ENCODE measurements at places on chromosomes 11 and 22.

DNA sequence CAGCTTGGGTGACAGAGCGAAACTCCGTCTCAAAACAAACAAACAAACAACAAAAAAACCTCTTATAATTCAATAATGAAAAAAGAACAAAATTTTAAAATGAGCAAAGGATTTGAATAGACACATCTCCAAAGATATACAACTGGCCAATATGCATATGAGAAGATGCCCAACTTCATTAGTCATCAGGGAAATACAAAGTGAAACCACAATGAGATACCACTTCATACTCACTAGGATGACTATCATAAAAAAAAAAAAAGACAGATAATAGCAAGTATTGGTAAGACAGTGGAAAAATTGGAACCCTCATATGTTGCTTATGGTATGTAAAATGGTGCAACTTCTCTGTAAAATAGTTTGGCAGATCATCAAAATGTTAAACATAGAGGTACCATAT, 28.7 kb upstream of the BARX2 start:
- no peak for DNase-seq

DNA sequence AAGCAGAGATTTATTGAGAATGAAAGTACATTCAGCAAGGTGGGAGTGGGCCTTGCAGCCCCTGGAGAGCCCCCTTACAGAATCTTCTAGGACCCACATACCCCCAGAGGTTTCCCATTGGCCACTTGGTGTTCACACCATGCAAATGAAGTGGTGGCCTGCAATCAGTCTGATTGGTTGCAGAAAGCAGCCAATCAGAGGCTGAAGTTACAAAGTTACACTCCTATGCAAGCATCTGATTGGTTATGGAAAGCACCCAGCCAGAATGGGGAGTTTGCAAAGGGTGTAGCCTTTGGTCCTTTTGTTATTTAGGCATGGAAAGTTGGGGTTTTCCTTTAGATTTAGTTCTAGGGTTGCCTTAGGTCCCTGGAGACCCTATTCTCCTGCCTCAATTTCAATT, 34.9 kb downstream of the UVRAG start:
- no peak for DNase-seq

GRCh38 chr22:31323578-31324550, 22.3 kb downstream of the PATZ1 start:
- no peak for DNase-seq

DNA sequence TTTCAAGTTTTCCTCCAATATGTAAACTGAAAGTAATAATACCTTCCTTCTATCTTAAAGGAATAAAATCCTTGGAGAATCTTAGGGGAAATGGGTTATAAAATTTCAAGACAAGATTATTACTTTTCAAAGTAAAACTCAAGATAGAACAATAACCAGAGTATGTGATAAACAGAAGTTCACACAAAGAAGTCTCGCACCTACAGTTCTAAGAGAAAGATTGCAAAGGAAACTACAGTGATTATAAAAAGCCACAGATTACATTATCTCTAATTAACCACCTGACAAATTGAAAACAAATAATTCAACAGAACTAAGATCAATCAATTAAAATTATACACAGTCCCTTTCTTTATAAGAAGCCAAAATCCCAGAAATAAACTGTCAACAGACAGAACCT, 34.0 kb downstream of the AMBRA1 start:
- DNase-seq, result no peak

DNA sequence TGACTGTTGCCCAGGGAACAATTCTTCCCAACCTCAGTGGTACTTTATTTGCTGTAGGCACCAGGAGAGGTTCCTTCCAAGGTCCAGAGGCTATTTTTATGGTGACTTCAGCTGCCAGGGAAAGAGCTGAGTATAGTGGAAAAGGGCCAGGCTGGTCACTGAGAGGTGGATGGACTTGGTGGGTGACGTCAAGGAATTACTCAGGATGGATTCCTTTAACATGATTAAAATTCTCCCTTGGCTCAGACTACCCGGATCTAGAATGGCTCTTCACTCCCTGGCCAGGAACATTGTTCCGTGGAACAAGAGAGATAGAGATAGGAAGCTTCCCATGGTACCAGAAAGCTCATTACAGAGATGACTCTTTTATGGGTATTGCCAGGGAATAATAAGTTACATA, 8.7 kb upstream of the CALCA start:
- no peak for DNase-seq

DNA sequence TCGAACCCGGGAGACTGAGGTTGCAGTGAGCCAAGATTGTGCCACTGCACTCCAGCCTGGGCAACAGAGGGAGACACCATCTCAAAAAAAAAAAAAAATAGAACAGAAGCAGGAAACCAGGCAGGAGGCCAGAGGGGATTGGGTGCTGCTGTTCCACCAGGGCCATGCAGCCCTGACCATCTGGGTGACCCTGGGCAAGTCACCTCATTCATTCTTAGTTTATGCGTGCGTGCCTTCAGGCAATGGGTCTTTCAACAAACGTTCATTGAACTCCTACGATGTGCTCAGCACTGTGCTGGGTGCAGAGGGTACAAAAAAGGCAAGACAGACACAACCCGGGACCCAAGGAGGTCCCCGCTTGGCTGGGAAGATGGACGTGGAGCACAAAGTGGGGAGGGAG, 18.3 kb downstream of the RPL3 start:
- DNase-seq, result no peak

DNA sequence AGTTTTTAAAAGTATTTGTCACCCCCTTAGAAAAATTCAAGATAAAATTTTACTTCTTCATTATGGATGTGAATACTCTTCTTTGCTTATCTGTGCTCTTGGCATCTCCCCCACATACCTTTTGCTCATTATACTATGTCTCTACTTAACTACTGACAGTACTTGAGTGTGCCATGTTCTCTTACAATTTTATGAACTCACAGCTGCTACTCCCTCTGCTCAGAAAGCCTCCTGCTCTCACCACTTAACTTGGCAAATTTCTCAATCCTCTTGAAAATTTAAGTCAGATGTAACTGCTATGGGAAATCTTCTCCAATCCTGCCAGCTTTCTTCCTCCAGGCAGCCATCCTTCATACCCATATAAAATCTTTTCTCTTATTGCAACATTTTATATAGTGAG, 163.4 kb downstream of the CNTN5 start:
- DNase-seq, result no peak

GRCh38 chr11:4903484-4903883, at the start of gene OR51A7:
Gene OR51A7 (plus strand): TSS chr11:4903783. CDS start chr11:4907370, 3,587 bp downstream.
- DNase-seq, result no peak

GRCh38 chr11:119729951-119730613, 1.1 kb upstream of the NECTIN1 start:
- peak; percentile 40 for DNase-seq

DNA sequence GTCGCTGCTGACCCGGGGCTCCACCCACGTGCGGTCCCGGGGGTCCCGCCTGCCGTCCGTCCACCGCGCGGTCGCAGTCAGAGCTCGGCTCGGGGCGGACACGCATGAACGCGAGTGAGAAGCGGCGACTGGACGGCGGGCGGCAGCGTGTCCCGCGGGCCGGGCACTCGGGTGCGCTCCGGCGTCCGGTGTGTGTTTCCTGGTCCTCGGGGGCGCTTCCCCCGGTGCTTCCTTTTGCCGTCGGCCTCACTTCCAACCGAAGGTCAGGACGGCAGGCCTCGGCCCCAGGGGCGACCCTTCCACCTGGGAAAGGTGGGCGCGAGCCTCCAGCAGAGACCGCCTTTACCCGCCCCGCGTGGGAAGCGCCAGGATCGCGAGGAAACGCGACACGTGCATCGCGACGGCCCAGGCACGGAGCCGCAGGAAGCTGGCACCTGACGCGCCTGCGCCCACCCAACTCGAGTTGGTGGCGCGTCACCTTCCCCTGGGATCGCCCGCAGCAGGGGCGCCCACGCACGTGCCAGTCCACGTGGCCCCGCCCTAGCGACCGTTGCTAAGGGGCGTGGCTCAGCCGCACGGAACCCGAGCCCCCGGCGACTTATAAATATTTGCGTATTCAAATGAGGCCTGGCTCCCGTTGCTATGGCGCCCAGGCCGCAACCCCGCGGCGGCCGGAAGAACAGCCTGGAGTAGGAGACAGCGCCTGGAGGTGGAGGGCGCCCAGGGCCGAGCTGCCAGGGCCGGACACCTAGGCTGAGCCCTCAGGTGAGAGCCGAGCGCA, at the start of gene LRRC56:
Gene LRRC56, plus strand, starts transcription at position 687 of the 781 bp plus-strand sequence. CDS start 3,158 bp downstream, outside the sequence.
- DNase-seq, result peak; percentile 96

- no peak for DNase-seq
These were observed 116.0 kb upstream of the TIMP3 start for GRCh38 chr22:32685512-32685911.

All from GM10248 (cell line).